ENCODE measurements at places on chromosomes 4 and X.

GRCh38 chr4:109211671-109212070 lies 90.8 kb downstream of the COL25A1 start:
- DNase-seq = no peak

DNA sequence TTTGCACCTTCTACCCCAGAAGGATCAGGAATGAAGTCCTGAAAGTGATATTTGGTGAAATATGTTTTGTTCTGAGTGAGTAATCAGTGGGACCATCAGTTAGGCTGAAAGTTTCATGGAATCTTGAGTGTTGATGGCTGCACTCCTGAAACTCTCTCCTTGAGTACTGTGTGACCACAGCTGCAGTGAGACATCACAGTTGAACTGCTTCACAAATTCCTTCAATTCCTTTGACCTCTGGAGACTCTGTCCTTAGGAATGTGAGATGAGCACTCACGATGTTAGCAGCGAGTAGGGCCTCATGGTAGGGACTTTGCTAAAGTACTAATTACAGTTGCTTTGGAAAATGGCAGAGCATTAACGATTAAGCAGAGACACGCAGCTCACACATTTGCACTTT lies 142.9 kb upstream of the SLC4A4 start:
- DNase-seq = no peak

GRCh38 chr4:17995165-17995564 lies 26.4 kb downstream of the LCORL start:
- DNase-seq = no peak

GRCh38 chr4:114393295-114394038 lies 205.1 kb upstream of the UGT8 start:
- DNase-seq = no peak

- no peak for DNase-seq
Observed at GRCh38 chr4:169723207-169723965, 34.4 kb downstream of the HPF1 start.

DNA sequence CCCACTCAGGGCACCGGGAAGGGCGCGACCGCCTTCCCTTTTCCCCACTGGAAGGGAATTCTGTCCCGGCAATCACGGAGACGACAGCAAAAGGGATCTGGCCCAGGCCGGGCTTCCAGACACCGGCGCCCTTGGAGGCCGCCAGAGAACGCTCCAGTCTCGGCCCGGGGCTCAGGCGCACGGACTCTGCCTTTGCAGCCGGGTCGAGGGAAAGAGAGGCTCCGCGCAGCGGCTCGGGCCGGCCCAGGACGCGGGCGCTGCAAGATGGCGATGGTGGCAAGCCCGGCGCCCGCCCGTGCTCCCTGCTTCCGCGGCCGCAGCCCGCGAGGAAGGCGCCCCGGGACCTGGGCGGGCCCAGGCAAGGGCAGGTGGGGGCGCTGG lies 1.1 kb downstream of the CTBP1 start:
- DNase-seq = no peak

DNA sequence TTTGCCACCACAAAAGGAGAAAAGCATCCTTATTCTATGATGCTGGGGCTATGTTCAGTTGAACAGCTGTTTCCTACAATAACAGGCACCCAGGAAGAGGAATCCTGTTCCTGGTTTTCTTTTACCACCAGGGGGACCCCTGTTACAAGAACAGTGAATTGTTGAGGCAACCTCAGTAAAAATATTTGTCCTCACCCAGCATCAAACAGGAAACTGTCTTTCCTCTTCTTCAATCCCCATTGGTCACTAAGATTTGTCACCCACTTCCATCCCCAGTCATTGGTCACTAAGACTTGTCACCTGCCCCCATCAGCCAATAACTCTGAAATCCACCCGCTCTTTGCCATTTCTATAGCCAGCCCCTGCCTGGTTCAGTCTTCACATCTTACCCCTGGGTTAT lies 143.5 kb upstream of the GALNT7 start:
- peak; percentile 16 for DNase-seq

DNA sequence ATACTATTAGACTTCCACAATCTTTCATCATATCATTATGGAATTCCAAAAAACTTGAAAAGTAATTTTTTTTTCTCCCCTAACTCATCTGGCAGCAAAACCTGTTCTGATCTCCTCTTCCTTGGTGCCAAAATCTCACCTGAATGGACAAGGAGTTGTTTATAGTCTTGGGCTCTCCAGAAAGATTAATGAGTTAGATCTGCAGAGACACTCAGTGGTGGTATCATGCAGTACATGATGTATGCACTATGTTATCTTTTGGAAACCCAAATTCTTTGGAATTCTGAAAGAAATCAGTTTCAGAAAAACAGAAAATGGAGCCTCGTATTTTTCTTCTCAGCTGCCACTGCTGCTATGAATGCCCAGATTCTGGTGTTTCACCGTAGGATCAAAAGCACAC lies 11.7 kb downstream of the GPM6B start:
- DNase-seq = no peak

DNA sequence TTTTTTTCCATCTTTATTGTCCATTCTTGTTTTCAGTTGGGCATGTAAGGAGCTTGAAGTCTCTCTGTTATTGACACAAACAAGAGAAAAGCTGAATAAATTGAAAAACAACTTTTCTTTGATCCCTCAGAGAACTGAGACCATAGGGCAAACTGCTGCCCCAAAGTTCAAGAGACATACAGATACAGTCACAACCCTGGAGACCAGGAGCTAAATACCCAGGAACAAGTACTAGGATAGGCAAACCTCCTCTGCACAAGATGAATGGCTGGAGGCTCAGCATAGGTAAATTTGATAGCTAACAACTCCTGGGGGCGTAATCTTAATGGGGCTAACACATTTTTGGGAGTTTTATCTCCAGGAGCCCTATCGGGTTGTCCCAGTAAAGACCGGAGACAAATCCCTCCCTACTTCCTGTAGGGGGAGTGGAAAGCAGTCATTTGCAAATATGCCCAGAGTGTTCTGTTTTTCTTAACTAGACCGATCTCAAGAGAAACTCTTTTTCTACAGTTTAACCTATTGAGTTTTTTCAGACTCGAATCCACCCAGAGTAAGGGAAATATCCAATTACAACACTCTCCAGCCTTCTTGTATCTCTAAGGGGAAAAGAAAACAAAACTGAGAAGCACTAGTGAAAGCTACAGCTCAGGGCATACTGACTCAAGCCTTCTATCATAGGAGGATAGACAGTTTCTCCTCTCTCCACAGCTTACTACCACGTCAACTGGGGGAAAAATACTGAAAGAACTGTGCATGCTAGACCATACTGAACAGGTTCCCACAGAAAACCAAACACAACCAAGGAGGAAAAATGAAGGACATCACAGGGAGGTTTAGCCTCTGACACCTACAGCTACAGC lies 23.1 kb downstream of the MAGEA8 start:
- peak; percentile 13 for DNase-seq

Measured in GM12878 (cell line).